Kidney (tissue), 22 donors: ENCODE measurements at places on chromosomes 5 and 9. TPM values are rescaled to one million over a fixed set of nuclear protein-coding genes. Genes with fewer than 3 reads are reported as not detected.

DNA sequence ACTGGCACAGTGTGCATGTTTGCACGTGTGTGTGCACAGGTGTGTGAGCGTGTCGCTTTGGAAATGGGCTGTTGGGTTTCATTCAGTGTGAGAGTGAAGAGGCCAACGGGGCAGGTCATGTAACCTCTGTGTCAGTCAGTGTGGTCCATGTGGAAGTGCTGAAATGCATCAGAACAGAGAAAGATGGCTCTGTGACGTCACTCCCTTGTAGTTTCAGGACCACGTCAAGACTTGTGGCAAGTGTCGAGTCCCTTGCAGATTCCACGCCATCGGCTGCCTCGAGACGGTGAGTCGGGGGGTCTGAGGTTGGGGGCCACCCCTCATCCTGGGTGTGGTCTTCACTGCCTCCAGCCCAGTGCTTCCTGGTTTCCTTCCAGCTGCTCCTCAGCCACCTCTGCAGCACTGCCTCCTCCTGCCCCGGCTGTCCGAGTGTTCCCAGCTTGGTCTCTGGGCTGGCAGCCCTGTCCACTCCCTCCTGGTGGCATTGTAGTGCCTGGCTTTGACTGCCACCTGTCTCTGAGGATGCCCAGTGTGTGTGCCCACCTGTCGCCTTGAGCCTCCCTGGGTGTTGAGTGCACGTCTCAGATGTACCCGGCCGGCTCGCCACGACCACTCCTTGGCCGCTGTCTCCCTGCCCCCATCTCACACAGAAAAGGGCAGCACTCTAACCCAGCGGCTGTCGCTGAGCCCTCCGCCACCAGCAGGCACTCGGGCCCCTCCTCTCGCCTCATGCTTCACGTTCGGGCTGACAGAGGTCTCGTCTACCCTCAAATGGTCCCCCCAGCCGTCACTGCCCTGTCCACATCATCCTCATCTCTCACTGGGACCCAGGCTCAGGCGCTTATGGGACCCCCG lies 28.0 kb downstream of the FBXW5 start:
- DNase-seq, result no peak

GRCh38 chr5:68534131-68534940 lies 318.8 kb downstream of the PIK3R1 start:
- DNase-seq, result no peak

DNA sequence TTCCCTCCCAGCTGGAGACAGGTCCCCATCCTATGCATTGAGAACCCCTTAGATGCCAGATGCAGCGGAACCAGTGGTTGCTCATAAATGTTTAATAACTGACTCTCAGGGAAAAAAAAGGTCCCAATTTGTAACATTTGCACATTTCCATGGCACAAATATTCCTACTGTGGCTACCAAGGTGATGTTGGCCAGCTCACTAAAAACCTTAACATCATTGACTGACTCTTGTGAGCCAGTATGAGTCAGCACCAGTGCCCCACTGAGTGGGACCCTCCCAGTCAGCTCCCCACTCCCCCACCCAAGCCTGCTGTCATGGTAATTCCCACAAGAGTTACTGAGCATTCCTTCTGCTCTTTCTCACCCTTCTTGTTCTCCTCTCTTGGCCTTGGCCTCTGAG lies 26.9 kb upstream of the FGD3 start:
- DNase-seq, result no peak

DNA sequence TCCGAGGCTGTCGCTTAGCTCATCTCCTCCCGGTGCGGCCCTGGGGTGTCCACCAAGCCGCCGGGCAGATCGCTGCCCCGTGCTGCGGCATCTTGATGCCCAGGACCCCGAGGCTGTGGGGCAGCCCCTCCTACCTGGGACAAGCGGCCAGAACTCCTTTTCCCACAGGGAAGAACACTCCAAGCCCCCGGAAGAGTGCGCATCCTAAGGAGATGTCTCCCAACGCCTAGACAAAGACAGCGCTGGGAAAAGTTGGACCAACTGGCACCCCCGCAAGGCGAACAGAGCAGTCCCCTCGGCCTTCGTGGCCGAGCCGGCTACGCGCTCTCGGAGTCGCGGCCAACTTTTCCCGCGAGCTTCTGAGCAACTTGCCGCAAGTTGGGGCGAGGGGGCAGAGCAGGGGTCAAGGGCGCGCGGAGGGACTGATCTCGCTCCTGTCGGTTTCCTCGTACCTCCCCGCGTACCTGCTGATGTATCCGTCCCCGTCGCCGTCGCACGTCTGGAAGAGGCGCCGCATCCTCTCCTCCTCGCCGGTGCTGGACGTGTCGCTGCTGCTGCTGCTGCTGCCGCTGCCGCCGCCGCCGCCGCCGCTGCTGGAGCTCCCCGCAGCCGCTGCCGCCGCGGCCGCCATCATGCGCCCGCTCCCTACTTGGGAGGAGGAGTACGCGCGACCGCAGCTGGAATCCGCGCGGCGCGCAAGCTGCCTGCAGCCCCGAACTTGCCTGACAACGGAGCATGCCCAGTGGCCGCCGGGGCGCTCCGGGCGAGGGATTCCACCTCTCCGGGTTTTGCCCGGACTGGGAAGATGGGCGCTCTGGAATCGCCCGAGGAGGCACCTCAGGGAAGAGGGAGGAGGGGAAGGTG lies at the start of gene MCC:
Gene MCC (minus strand): TSS at position 673 of the 864 bp plus-strand sequence.
- DNase-seq, result peak; percentile 91

- no peak for DNase-seq
Measured at GRCh38 chr5:123371575-123372179, 51.5 kb downstream of the CEP120 start.

GRCh38 chr5:179281694-179282093 lies 63.6 kb downstream of the ADAMTS2 start:
- DNase-seq, result no peak

SLC36A2 gene
- polyA plus RNA-seq, result 46.2 TPM

- DNase-seq, result no peak
Measured at GRCh38 chr5:176818391-176819098, 8.2 kb downstream of the UNC5A start.

- DNase-seq, result no peak
Measured at GRCh38 chr5:55973296-55973695, 21.5 kb downstream of the IL6ST start.

GRCh38 chr9:95316794-95317118 lies 753 bp downstream of the FANCC start:
- DNase-seq, result peak; percentile 89

DNA sequence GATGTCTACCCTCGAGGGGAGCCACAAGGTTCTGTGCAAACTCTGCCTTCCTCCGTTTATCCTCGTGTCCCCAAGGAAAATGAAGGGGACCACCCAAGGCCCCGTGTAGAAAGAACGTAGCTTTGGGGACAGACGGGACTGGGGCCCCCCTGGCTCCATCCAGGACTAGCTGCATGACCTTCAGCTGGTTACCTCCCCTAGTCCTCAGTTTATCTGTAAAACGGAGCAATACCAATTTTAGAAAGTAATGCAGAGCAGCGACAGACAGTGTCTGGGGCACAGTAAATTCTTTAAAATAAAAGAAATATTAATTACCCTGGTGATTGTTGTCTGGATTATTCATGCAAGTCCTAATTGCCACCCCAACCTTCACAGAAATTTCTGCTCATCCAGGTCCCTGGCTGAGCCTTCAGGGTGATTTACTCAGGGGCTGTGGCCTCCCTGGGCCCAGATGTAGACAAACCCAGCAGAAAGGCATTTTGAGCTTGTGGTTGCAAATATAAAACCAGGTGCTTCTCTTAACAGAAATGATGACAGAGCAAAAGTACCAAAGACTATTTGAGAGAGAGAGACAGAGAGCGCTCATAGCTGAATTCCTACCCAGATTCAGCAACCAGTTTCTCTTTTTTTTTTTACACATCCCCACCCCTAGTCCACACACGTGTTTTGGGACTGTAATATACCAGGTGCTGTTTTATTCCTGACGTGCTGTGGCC lies 155.1 kb upstream of the SMIM23 start:
- no peak for DNase-seq

DNA sequence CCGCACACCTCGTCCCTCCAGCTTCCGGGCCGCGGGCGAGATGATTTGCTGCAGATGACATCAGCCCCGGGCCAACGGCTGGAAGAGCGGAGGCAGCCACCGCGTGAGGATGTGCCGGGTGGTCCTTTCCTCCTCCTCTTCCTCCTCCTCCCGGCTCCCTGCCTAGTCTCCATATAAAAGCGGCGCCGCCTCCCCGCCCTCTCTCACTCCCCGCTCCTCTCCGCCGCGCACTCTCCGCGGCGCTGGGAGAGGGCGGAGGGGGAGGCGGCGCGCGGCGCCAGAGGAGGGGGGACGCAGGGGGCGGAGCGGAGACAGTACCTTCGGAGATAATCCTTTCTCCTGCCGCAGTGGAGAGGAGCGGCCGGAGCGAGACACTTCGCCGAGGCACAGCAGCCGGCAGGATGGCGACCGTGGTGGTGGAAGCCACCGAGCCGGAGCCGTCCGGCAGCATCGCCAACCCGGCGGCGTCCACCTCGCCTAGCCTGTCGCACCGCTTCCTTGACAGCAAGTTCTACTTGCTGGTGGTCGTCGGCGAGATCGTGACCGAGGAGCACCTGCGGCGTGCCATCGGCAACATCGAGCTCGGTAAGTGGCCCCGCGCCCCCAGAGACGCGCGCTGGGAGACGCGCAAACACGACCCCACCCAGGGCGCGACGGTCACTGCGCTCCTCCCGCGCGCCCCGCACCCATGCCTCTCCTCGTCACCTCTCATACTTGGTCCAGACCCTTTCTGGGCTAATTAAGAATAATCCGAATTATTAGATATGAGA lies at the start of gene MAP1B:
Gene MAP1B (plus strand): TSS at position 345 of the 770 bp plus-strand sequence. CDS start 57 bp downstream, at position 402.
- DNase-seq, result peak; percentile 86

DNA sequence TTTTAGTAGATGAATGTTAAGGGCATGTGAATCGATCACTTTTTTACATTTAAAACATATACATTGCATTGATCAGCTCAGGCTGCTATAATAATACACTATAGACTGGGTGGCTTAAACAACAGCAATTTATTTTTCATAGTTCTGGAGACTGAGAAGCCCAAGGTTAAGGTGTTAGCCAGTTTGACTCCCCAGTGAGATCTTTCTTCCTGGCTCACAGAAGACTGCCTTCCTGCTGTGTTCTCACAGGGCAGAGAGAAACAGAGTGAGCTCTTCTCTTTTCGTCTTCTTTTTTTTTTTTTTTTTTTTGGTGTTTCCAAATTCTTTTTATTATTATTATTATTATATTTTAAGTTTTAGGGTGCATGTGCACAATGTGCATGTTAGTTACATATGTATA lies 56.4 kb downstream of the SPEF2 start:
- DNase-seq, result no peak
